Immature natural killer cell (primary cell): ENCODE measurements at places on chromosomes 16 and 17.

- peak; percentile 50 for DNase-seq
Observed at GRCh38 chr16:3819175-3819527, 61.4 kb downstream of the CREBBP start.

- no peak for DNase-seq
Observed at GRCh38 chr16:13427943-13428342, 492.0 kb upstream of the ERCC4 start.

- DNase-seq = peak; percentile 59
Observed at GRCh38 chr17:34420254-34420766, 57.3 kb upstream of the CCL1 start.

DNA sequence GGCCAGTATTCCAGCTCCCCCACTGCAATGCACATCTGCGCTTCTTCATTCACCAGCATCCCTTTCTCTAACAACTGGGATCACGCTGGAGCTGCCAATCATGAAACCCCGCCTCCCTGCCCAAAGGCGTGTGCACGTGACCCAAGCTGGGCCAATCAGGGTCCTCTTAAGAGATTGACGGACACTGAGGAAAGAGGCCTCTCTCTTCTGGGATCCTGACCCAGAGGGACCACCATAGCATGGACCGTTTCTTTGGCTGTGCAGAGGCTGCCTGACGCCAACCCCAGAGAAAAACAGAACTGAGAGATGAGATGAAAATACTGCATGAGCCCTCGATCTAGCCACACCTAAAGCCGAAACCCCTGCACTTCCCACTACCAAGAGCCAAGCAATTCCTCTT lies 32.0 kb downstream of the COTL1 start:
- DNase-seq = no peak

GRCh38 chr17:75115555-75115954 lies 5.8 kb downstream of the ARMC7 start:
- no peak for DNase-seq

- DNase-seq = peak; percentile 32
Observed at GRCh38 chr16:67939507-67940445, 3.1 kb upstream of the PSMB10 start.

DNA sequence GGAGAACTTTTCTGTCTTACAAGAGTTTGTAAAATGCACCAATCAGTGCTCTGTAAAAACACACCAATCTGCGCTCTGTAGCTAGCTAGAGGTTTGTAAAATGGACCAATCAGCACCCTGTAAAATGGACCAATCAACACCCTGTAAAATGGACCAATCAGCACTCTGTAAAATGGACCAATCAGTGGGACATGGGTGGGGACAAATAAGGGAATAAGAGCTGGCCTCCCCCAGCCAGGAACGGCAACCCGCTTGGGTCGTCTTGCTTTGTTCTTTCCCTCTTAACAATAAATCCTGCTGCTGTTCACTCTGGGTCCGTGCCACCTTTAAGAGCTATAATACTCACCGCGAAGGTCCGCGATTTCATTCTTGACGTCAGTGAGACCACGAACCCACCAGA lies 18.5 kb upstream of the KCNG4 start:
- DNase-seq = no peak

- DNase-seq = no peak
Observed at GRCh38 chr17:44362949-44363612, 572 bp downstream of the FAM171A2 start.

GRCh38 chr16:75558846-75559401 lies 2.9 kb upstream of the TMEM231 start:
- DNase-seq = no peak

- no peak for DNase-seq
Observed at GRCh38 chr16:54347961-54348360, 61.4 kb upstream of the IRX3 start.

- DNase-seq = no peak
Observed at GRCh38 chr17:19442731-19443130, 31.7 kb downstream of the RNF112 start.

DNA sequence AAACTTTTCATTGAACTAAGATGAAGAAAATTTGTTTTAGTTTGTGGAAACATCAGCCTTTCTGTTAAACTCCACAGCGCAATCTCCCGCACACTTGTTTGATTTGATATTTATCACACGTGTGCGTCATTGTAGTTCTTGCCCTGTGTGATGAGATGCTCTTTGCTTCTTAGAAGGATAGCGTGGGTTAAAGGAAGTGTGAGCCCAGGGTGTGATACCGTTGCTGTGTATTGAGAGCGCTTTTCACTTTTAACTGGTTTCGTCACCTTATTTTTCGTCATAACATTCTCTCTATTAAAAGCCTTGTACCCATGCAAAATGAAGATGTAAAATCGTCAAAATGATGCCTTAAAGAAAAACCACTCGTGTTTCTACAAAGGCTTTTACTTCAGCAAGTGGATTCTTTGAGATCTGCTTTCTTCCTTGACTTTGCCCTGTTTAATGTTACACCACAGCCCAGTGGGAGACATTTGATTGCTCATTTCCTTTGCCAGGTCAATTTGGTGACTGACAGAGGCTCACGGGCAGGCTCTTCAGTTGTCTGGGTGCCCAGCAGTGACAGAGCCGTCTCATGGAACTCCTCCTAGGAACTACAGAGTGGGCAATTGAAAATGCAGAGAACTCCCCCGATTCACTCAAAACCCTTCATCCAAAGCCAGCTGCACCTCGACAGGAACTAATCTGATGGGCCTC lies 61.1 kb downstream of the RPA1 start:
- DNase-seq = peak; percentile 77

DNA sequence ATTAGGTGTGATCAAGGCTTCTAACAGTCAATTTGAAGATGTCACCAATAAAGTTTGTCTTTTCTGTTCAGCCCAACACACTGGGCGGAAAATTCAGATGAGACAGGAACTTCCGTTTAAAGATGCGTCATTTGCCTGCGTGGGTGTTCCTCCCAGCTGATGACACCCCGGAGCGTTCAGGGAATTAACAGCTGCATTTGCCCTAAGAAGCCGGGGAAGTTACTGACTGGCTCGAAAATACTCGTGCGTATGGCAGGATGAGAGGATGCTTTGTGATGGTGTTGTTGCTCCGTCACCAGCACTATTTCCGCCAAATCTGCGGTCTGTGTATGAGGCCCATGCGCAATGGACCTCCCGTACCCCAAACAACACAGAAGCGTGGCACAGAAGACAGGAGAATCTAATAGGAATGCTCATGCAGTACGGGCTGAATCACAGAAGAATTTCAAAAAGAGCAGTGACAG lies 11.9 kb upstream of the PVALEF start:
- DNase-seq = no peak
